Stimulated activated CD8-positive, alpha-beta memory T cell treated with anti-CD3 and anti-CD28 coated beads, Interleukin-12 subunit alpha, Interleukin-12 subunit beta, amount 100 ng/mL, for 1 hour (primary cell): ENCODE measurements at places on chromosomes 7 and 10.

GRCh38 chr10:6473901-6474370, 106.1 kb downstream of the PRKCQ start:
- DNase-seq, result no peak

DNA sequence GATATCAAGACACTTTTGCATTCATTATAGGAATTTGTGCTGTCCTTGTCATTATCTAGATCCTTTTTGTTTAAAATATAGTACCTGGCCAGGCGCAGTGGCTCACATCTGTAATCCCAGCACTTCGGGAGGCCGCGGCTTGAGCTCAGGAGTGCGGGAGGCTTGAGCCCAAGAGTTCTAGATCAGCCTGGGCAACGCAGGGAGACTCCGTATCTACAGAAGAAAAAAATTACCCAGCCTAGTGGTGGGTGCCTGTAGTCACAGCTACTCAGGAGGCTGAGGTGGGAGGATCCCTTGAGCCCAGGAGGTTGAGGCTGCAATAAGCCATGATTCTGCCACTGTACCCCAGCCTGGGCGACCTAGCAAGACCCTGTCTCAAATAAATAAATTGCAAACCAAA, 621 bp upstream of the MORN4 start:
- no peak for DNase-seq

- DNase-seq, result no peak
These were observed 80.9 kb downstream of the SORBS1 start for GRCh38 chr10:95480102-95480900.

GRCh38 chr10:102608487-102608886, 35.8 kb upstream of the TRIM8 start:
- no peak for DNase-seq

DNA sequence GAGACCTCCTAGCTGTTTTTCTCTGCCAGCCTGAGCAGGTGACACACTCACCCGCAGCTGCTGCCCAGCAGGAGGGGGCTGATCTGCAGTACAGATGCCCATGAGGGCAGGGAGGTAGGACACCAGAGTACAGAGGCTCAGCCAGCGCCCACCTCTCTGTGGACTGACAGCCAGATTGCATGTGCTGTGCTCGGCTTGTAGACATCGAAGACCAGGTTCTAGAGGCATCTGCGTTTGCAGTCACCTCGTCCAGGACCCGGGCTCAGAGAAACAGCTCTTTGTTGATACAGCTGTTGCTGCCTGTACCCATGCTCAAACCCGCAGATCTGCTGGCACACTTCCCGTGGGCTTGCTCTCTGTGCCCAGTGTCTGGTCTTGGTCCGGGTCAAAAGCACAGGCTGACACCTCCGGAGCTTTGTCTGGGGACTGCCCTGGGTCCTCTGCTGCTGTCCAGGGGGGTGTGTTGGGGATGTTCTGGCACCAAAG, 224.7 kb downstream of the GLRX3 start:
- DNase-seq, result no peak

GRCh38 chr10:110057456-110057855, 49.7 kb downstream of the ADD3 start:
- no peak for DNase-seq

DNA sequence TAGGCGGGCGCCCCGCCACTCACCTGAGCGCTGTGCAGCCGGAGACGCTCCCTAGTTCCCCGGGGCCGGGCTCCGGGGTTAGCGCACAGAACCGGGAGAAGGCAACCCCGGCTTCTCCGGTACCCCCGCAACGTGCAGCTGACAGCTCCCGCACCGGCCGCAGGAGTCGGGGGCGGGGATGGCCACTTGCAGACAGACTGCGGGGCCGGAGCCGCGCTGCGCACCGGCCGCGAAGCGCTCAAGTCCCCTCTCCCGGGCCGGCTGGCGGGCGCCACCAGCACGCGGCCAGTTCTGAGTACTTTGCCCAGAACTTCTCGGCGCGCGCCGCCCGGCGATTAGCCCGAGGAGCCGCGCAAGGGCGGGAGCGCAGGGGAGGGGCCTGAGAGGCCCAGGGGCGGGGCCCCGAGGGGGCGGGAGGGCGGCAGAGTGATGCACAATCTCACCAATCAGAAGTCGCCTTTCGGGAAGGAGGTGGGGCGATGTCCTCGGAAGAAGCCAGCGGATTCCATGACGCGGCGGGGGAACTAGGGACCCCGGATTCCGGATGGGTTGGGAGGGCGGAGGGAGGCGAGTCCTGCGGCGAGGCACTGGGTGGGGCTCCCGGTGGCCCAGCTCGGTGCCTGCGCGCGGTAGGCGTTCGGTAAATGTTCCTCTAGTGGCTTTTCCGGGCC, at the start of gene OSBPL3:
Gene OSBPL3 (minus strand): TSS at position 316 of the 671 bp plus-strand sequence. CDS start 87,706 bp downstream, outside the sequence.
- DNase-seq, result peak; percentile 95

- peak; percentile 14 for DNase-seq
These were observed 75.1 kb downstream of the EBF3 start for GRCh38 chr10:129888784-129889616.

- no peak for DNase-seq
These were observed 494.1 kb downstream of the SDK1 start for GRCh38 chr7:3795141-3795540.

DNA sequence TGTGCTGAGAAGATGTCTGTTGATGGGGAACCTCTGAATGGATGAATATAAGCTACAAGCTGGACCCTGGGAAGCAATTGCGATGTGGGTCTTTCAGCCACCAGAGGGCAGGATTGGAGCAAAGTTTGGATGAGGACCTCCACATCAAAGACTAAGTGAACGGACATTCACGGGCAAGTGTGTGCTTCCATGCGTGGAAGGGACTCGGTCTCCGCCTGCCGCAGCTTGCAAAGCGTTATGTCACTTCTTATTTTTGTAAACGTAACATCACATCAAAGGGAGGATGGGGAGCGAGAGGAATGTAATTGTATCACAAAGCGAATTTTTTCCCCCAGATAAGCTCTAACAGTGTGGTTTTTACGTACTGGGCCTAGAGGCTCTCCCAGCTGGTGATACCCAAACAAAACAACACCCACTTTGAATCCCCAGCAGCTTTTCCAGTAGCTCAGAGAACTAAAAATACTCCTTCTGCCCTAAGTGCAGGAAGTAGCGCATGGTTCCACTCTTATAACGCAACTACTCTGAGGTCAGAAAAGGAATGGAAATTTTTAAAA, 65.0 kb downstream of the VWA2 start:
- DNase-seq, result peak; percentile 55

- no peak for DNase-seq
These were observed 125.8 kb downstream of the CACNA2D1 start for GRCh38 chr7:82317760-82318159.

DNA sequence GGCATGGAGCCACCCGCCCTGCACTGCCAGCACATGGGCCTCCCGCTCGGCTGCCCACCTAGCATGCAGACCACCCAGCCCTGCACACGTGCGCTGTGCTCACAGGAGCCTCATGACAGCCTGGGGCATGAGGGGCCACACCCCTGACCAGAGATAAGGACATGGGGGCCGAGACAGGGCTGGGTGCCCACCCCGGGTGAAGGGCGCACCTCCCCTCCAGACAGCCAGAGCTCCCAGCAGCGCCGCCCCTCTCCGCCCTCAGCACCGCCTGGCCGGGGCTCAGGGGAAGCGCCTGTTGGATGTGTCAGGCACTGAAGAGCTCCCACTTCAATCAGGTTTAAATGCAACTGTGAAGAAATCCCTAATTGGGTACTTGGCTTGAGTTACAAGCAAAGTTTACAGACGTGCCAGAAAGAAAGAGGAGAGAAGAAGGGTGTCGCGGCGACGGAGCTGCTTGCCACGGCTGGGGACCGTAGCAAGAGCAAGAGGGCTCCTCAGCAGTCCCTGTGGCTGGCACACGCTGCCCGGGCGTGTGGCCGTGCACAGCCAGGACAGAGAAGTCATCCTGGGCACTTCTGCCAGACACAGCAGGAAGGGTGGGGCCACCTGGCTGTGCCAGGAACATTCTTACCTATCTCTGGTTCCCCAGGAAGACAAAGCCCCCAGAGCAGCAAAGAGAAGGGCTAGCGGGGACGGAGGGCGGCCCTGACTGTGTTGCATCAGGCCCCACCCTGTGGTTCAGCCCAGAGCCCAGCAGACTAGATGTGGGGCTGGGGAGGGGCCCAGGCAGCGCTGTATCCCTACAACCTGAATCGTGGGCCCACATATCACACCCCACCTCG, 247.4 kb downstream of the ELFN1 start:
- no peak for DNase-seq

- no peak for DNase-seq
These were observed 342.1 kb downstream of the GRID1 start for GRCh38 chr10:86024281-86025041.

DNA sequence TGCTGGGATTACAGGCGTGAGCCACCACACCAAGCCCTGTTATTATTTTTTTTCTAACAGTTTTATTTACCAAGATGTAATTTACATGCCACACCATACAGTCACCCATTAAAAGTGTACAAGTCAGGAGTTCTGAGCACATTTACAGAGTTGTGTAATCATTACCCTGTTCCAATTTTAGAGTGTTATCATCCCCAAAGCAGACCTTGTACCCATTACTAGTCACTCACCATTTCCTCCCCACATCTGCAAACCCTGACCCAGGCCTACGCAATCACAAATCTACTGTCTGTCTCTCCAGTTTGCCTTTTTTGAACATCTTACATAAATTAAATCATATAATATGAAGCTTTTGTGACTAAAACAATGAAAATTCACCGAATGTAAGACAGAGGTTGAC, 402.9 kb upstream of the FOXK1 start:
- DNase-seq, result no peak

- DNase-seq, result no peak
These were observed 209.1 kb upstream of the VWC2 start for GRCh38 chr7:49564379-49564714.

- no peak for DNase-seq
These were observed 314.4 kb upstream of the MKI67 start for GRCh38 chr10:128440513-128441160.

- DNase-seq, result no peak
These were observed 216.1 kb downstream of the IMMP2L start for GRCh38 chr7:111346219-111346618.

DNA sequence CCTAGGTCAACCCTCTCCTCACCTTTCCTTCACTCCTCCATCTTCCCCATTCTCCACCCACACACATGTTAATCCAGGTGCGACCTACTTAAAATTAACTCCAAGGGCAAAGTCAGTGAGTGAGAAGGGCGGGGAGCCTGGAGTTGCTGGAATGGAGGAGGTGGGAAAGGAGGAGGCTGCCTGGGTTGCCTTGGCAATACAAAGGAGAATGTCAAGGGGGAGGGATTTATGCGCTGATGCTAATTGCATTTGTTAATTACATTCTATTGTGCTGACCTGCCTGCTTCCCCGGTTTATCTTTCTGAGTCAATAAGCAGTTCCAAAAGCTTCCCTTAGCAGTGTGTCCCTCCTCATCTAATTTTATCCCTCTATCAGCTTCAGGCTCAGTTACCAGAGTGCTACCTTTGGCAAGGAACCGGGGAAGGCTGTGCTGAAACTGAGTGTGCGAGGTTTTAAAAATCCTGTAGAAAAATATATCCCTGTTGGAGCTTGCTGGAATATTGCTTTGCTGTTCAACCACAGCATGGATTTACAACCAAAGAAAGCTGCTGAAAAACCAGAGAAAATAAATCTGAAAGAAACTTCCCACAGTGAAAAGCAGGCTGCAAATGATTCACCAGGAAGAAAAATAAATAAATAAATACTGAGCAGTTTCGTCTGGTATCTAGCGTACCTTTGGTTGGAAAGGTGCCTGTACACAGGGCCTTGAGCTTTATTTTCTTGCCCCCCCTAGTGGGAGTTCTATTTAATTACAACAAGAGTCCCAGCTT, 113.2 kb upstream of the DGKB start:
- DNase-seq, result no peak

- no peak for DNase-seq
These were observed 83.3 kb downstream of the PAXIP1 start for GRCh38 chr7:154919344-154920225.

DNA sequence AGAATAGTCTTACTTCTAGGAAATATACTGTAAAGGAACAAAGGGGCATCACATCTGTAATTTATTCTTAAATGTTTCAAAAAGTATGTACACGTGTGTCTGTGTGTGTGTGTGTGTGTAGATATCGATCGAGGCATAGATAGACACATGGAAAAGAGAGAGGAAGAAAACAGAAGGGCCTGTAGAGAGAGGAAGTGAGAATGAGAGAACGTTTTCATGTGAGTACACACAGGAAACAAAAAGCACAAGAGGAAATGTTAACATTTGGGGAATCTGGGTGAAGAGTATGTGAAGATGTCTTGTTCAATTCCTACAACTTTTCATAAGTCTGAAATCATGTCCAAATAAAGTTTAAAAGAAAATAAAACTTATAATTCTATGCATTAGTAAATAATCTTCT, 286.5 kb upstream of the SORCS1 start:
- no peak for DNase-seq

DNA sequence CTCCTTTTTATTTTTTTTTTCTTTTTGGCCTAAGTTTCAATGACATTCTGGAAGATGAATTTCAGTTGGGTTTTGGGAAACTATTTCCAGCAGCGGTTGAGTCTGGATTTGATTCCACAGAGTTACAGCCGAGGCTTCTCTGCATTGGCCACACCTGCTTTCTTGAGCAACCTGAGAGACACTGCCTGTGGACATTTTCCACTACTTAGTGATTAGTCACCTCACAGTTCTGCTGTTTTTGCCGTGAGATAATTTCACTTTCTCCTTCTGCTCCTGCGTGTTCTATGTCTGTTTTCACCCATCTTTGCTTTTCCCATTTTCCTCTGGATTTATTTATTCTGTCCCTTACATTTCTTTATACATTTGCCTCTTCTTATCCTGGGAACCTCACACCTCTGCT, 243.0 kb downstream of the BICC1 start:
- DNase-seq, result no peak

GRCh38 chr10:1638889-1639419, 98.4 kb downstream of the ADARB2 start:
- DNase-seq, result no peak

DNA sequence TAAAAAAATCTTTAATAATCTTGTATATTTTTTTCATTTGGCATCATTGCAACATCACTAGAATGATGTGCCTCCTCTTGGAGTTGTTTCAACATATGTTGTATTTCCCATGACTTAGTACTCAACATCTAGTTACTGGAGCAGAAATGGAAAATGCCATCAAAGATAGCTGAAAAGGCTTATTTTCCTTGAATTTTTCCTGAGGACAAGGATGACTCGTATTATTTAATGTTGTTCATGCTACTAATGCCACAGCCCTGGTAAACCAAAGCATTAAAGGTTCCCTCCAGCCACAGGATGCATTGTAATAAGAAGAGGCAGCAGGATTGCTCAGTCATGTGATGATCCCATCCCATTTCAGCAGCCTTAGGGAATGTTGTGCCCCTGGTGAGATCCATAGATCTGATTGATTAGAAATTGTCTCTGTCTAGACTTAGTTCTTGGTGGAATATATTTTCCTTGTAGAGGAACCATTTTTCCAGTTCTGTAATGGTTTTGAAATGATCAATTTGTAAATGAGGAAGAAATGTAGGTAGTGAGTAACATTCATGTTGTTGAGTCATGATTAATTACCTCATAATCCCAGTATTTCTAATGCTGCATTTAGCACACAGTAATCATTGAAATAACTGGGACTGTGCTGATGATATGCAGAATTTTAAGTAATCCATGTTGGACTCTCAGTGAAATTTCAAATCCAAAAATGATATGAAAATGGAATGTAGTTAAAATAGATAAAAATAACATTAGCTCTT, 91.3 kb upstream of the SMIM30 start:
- no peak for DNase-seq
